Stimulated activated CD4-positive, alpha-beta T cell treated with anti-CD3 and anti-CD28 coated beads, Interleukin-4, amount 100 ng/mL, for 4 hours (primary cell): ENCODE measurements at places on chromosomes 11 and 22.

DNA sequence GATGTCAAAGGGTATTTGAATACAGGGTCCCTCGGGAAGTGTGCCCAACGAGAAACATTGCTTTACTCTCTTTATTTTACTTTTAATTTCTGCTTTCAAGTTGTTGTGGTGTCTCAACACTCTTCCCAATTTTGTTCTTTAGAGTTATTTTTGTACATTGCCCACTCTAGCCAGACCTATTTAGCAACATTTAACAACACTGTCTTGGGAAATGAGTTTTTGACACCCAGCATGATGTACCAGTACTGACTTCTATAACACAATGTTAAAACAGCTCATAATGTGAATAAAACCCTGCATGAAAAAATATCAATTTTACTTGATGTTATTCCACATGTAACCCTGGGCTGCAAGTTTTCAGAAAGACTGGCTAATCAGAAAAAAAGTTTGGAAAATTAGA lies 350.2 kb upstream of the PITPNB start:
- no peak for DNase-seq

GRCh38 chr11:44829838-44830237 lies 103.1 kb downstream of the TSPAN18 start:
- no peak for DNase-seq

DNA sequence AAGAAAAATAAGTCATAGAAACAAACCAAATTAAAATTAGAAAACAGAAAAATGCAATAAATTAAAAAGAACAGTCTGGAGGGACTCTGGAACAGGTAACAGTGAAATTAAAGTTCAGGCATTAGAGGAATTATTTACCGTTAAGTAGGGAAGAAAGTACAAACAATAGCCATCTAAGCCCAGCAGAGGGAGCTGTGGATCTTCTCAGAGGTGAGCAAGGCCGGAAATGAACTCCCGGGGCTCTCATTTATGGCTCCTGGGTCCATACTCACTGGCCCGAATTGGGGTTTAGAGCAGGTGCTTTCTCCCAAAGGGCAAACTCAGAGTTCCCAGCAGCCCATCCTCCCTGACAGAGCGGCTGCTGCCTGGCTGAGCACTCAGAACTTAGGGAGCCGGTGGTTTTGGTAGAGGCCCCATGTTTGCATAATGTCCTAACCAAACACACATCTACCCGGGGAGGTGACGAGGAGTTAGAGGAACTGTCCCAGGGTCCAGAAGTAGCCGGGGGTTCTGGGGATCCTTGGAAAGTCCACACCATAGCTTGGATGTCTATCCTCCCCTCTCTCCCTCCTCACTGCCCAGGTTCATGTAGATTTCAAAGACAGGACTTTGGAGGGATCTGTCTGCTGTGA lies 87.8 kb upstream of the VPREB1 start:
- DNase-seq: peak; percentile 44

DNA sequence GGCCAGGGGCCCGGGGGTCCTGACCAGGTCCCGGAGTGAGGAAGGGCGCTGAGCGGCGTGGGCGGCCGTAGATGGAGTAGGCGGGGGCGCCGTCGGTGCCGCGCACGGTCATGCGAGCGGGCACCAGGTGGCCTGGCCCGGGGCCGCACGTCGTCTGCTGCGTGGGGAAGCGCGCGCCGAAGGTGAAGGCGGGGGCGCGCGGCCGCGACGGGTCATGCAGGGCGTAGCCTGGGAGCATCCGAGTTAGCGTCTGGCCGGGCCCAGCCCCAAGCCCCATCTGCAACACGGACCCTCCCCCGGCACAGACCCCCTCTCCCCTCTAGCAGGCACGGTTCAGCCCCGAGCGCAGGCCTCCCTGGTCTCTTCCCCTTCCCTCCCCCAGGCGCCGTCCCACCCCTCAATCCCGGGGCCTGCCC lies 1.7 kb upstream of the TYMP start:
- DNase-seq: peak; percentile 71

DNA sequence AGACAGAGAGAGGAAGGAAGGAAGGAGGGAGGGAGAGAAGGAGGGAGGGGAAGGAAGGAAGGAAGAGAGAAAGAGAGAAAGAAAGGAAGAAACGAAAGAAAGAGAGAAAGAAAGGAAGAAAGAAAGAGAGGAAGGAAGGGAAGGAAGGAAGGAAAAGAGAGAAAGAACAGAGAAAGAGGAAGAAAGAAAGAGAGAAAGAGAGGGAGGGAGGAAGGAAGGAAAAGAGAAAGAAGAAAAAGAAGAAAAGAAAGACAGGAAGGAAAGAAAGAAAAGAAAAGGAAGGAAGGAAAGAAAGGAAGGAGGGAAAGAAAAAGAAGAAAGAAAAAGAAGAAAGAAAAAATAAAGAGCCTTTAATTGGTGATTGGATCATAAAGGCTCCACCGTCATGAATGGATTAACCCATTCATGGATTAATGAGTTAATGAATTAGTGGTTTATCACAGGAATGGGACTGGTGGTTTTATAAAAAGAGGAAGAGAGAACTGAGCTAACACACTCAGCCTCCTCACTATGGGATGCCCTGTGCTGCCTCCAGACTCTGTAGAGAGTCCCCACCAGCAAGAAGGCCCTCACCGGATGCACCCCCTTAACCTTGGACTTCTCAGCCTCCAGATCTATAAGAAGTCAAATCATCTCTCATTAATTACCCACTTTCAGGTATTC lies 9.0 kb upstream of the PLAAT2 start:
- DNase-seq: no peak

DNA sequence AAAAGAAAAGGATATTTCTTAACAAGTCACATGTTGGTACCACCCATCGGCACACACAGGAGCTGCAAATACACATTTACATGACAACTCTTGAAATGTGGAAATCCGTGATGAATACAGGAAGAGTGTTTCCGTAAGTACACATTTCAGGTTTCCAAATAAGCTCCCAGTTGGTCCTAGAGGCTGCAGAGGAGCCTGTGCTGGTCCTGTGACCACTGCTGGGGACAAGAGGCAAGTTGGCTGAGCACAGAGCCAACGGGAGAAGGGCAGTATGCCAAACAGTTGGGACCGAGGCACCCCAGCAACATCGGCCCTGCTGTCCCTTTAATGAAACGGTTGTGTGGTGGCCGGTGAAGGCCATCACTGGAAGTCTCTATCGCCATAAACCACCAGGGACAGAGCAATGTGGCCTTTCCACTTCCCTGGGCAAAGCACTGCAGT lies 38.5 kb upstream of the ARFGAP3 start:
- no peak for DNase-seq

GRCh38 chr11:35166369-35167360 lies 27.7 kb downstream of the CD44 start:
- no peak for DNase-seq

DNA sequence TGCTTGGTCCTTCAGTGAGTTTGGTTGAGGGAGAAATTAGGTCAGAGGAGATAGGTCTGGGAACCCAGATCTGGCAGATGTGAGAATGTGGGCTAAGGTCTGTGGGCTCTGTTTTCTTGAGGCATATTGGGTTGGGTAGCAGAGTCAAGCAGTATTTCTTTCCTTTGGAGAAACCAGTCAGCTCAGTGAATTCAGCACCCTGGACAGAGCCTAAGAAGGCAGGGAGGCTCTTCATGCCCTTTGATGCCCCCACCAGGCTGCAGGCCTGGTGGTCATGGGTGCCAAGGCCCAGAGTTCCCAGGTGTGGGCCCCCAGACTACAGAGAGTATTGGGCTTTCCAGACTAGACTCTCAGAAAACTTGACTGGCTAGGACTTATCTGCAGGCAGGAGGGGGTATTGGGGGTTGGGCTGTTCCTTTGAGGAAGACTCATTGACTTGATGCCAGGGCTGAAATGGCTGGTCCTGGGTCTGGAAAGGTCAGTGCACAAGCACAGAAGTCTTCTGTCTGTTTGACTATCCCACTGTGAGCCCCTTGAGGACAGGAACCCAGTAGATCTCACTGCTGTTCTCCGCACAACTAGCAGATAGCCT lies 45.3 kb upstream of the NECTIN1 start:
- no peak for DNase-seq

DNA sequence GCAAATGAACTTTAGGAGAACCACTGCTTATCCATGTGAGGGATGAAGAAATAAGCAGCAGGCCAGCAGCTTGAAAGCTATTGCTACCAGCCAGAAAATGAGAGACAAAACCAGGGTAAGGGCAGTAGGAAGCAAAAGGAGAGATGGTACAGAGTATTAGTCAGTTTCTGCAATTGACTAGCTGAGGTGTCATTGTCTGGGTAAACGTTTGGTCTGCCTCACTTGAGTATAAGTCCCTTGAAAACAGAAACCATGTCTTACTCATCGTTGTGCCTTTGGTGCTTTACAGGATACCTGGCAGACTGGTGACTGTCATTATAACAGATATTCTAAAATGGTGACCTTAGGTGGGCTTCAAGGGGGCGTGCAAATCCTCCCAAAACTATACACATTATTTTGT lies 63.9 kb upstream of the USP47 start:
- no peak for DNase-seq

GRCh38 chr11:19777039-19777376 lies 64.4 kb downstream of the NAV2 start:
- no peak for DNase-seq

DNA sequence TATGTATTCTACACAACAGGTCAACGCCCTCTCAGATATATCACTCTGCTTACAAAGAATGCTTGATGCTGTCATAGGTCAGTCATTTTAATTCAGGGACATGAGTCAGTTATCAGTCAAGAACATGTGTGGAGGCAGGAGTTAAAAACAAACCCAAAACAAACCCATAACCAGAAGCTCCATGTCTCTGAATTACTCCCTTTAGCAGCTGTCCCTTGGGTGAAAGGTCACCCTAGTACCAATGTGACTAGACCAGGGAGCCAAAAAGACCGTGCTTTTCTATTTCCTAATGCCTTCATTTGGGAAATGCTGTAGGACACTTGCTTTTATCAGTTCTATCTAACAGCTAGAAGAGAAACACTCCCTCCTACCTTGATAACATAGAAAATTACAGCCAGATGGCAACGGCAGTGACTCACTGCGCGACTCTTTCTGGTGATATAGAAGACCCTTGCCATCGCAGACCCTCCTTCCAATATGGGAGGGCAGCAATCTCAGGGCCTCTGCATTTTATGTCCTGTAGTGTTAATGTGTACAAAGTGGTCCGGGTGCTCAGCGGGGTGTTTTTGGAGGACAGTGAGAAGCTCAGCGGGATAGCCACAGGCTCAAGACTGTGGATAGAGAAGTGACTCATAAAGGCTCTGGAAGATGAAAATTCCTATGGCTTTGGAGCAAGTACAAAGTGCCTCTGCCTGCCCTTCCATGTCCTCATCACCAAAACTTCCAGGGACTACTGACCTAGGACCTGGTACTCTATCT lies 24.8 kb downstream of the APOL5 start:
- no peak for DNase-seq

- DNase-seq: no peak
Observed at GRCh38 chr11:96193745-96194443, 149.1 kb downstream of the MAML2 start.

GRCh38 chr22:36136988-36137387 lies 23.6 kb downstream of the APOL3 start:
- no peak for DNase-seq

- DNase-seq: no peak
Observed at GRCh38 chr11:121589946-121590537, 137.3 kb upstream of the SORL1-AS1 start.

DNA sequence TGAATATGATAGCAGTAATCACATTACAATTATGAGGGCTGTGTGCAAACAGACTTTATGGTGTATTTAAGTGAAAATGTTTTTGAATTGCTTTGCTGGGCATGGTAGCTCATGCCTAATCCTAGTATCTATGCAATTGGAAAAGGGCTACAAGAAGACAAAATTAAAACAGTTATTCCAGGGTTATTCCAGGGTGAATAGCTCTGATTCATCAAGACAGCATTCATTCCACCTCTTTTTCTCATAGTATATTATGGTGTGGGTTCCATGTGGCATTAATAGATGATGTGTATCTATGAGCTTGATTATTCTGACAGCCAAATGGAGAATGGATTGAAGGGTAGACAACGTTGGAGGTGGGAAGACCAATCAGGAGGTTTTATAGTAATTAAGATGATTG lies 12.1 kb upstream of the SIDT2 start:
- DNase-seq: no peak

- no peak for DNase-seq
Observed at GRCh38 chr22:29313126-29313575, 2.3 kb downstream of the RASL10A start.

- DNase-seq: no peak
Observed at GRCh38 chr11:76456571-76456970, 11.8 kb downstream of the EMSY start.

- no peak for DNase-seq
Observed at GRCh38 chr22:26430600-26430999, 1.5 kb downstream of the ASPHD2 start.
